Activated B cell treated with CpG ODN at 0.5 μM for 24 hours (primary cell): ENCODE measurements at places on chromosomes 16 and 17. TPM values are rescaled to one million over a fixed set of nuclear protein-coding genes. Genes with fewer than 3 reads are reported as not detected.

Gene NEUROD2
- 0.02 TPM in 1 of 2 replicates, not detected in the other for total RNA-seq

Gene C17orf67
- 3.3 and 4.0 TPM in 2 replicates for total RNA-seq

Gene SLC38A8
- total RNA-seq: not detected in 2 replicates

Gene MYL4
- total RNA-seq: not detected in 2 replicates

Gene FOXC2
- total RNA-seq: not detected in 2 replicates

Gene FBF1
- total RNA-seq: 13.2 and 15.1 TPM in 2 replicates
